ENCODE measurements at places on chromosomes 11 and 22.

GRCh38 chr11:1310318-1310687 is 871 bp upstream of the TOLLIP start:
- no peak for DNase-seq

DNA sequence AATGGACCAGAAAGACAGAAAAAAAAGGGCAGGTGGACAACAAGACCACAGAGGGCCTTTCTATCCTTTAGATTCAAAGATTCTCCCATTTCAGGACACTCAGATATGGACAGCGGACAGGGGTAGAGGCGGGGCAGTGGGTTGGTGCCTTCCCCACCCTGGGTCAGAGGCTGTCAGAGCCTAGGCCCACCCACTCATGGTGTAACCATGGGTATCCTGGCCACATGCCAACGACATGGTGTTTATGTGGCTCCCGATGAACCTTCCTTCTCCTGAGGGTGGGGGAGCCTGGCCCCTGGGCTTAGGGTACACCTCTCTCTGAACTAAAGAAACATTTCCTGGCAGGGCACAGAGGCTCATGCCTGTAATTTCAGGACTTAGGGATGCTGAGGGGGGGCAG is 14.3 kb upstream of the P2RY2 start:
- no peak for DNase-seq

- peak; percentile 58 for DNase-seq
Measured at GRCh38 chr11:43508511-43508918, 149.8 kb downstream of the TTC17 start.

DNA sequence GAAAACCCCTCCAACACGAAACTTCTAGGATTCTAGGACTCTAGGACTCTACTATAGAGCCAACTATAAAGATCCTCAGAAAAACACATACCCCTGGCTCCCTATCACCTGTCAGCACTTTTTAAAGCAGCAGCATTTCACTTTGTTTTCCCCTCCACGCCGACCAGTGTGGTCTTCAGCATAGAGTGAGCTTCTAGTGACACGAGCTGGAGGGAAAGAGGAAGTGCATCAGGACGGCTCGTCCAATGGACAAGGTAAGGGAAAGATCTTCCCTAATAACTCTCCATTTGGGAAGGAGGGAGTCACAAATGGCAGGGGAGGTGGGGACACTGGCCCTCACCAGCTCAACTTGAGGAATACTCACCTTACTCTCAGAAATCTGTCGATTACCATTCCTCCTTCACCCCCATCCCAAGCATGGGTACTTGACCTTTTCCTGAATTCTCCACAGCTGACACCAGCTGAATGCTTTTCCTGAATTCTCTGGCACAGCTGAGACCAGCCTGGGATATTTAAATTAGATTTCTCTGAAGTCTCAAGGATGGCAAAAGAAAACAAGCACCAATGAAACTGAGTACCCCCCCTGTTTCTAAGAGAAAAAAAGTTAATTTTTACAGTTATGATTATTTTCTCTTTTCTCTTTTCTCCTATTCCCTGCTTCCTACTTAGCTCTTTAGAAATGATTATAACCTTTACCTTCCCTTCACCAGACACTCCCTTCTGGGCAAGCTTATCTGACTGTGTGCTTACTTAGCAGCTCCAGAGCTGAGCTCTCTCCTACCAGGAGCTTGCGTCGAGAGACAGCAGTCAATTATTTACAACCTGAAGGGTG is 33.3 kb upstream of the NNMT start:
- DNase-seq, result peak; percentile 36

GRCh38 chr11:8440649-8441048 is 153.4 kb downstream of the STK33 start:
- DNase-seq, result no peak

DNA sequence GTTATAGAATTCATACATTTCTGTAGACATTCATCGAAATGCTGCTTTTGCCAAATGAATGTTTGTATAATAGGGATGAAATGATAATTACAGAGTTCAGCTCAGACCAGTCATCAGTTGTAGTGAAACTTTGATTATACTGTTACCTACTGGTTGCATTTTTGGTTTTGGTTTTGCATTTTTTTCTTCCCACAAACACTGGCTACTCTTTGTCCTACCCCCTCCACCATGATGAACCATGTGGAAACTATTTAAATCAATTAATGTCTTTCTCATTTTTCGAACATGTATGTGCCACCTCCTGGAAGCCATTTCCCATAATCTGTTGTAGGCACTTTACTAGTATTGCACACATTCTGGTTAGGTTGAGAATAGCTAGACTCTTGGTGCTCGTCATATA is 75.3 kb upstream of the MTNR1B start:
- DNase-seq, result peak; percentile 3

DNA sequence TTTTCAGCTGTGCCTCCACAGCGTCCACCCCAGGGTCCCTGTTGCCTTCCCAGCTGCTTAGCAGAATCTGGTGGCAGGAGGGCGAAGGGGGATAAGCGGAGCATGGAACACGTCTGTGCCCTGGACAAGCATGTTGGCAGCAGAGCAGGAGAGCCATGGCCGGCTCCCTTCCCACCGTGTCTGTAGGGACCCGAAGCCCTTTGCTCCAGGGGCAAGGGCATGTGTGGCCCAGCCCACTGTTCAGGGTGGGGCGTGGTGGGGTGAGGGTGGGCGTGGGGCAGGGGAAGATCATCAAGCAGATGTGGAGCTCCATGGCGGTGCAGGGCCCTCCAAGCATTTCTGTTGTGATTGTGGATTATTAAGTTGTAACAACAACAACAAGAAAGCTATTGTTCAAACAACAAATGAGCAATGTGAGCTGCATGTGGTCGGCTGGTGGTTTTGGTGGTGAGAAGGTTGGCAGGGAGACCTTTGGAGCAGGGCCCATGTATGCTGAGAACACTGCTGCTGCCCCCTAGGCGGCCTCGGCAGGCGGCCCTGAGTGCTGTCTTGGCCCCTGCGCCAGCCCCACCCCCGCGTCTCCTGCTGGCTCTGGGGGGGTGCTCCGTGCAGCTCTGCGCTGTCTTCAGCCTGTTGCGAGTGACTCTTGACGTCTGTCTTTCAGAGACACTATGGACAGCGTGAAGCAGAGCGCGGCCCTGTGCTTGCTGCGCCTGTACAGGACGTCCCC is 50.9 kb downstream of the AP2A2 start:
- DNase-seq, result no peak

GRCh38 chr11:58726737-58727414 is 4.9 kb downstream of the GLYAT start:
- no peak for DNase-seq

DNA sequence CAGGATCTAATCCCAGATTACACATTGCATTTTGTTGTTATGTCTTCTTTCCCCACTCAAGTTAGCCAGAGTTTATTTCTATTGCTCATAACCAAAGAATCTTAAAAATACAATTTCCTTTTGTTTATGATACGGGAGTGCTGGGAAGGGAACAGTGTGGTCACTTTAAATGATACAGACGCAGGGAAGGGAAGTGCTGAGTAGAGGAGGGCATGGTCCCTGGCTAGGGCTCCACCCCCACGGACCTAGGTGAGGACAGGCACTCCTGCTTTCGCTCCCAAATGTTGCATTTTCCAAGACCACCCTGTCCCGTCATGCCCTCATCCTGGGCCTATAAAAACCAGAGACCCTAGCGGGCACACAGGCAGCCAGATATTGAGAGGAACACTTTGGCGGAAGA is 30.6 kb upstream of the NARS2 start:
- no peak for DNase-seq

DNA sequence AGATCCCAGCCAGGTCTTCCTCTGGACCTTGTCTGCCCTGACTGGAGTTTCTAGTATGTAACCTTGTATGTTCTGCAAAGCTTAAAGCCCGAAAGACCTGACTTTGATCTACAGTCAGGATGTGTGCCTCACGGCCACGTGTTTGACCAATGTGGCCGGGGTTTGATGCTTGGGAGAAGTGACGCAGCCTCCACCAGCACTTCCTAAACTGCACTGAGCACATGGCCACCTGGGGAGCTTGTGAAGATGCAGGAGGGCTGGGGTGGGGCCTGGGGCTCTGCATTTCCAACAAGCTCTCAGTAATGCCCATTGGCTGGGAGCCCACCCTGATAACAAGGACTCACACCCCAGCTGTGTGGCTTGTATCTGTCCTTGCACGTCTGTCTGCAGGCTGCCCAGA is 53.2 kb downstream of the NAT10 start:
- no peak for DNase-seq

DNA sequence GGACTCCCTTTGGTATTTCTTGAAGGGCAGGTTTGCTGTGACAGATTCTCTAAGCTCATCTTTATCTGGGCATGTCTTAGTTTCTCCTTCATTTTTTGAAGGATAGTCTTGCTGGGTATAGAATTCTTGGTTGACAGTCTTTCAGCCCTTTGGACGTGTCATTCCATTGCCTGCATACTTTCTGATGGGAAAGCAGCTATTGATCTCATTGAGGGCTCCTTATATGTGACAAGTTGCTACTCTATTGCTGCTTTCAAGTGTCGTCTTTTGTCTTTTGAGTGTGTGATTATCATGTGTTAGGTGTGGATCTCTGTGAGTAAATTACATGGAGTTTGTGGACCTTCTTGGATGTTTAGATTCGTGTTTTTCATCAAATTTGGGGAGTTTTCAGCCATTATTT is 21.9 kb downstream of the IGHMBP2 start:
- no peak for DNase-seq

- DNase-seq, result no peak
Measured at GRCh38 chr11:100963375-100963774, 166.2 kb downstream of the PGR start.

DNA sequence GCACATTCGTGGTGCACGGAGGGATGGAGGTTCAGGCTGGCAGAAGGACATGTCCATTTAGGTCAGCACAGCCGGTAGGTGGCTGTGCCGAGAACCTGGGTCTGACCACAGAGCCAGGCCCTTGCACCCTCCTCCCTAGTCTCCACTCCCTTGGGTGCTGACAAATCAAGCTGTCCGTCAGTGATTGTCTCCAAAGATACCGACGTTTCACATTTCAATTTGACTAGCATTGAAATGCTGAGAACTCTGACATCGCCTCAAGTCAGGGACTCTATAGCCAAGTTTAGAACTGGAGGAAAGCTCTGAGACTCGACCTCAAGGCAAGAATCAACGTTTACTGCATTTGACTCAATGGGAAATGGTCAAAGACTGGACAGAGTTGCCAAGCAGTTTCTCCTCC is 1321.1 kb downstream of the TBC1D22A start:
- no peak for DNase-seq

GRCh38 chr11:6452219-6452618 is 11.4 kb upstream of the HPX start:
- no peak for DNase-seq

DNA sequence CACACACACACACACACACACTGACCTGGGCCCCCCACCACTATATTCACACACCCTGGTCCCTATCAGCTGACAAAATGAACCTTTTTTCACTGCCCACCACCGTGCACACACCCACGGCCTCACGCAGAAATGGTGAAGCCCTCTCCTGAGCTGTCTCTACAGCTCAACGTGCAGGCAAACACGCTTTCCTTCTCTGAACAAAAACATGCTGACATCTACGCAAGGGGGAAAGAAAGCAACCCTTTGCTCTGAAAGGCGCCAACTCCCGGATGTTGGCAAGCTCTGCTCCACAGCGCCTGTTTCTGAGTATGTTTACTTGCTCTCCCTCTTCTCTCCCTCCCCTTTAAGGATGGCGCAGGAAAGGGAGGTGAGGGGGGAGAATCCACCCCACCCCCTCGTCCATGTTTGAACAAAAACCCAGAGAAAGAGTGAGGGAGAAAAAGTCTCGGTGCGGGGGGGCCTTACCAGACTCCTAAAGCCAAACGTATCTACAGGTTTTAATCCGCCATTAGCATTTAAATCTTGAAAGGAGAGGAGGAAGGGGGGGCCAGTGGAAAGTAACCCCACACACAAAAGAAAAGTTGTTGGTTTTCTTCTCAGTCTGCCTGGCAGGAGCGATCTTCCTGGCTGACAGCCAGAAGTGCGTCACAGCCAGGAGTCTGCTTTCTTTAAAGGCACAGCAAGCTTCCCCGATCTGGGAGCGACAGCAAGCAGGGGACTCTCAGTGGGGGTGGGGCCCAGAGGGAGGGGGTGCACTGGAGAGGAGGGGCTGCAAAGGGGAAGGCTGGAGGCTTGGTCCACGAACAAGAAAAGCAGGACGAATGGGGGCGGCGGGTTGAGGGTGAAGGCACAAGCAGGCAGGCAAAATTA is 39.6 kb downstream of the NUMA1 start:
- DNase-seq, result peak; percentile 88

DNA sequence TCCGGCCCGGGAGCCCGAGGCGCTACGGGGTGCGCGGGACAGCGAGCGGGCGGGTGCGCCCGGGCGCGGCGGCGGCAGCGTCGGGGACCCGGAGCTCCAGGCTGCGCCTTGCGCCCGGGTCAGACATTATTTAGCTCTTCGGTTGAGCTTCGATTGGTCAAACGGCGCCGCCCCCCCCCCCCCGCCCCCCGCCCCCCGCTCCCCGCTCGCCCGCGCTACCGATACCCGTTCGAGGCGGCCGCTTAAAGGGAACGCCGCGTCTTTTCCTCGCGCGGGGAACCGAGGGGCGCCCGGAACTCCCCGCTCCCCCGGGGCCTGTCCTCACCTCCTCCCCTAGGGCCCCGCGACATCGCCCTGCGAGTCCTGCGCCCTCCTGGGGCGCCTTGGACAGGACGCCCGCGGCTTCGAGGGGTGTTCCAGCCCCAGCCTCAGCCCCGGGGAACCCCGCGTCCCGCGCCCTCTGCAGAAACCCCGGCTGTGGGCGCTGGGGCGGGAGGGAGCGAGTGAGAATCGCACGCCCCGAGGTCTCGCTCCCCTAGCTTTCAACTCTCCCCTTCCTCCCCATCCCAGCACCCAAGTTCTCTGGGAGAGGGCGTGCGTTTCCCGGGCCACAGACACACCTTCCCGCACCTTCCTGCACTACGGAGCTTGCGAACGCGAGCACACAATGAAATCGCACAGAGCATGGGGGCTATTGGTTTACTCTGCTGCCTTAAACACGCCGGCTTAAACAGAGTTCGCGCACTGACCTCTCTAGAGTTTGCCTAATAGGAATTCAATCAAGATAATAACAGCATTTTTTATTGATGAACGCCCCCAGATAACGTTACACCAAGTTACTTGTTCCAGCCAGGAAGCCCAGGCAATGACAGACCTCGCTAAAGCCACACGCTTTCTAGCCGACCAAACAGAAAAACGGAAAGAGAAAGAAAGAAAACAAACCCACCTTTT is at the start of gene BDNF:
Gene BDNF (minus strand): TSS at position 105 of the 951 bp plus-strand sequence. CDS start 41,891 bp downstream, outside the sequence.
- DNase-seq, result peak; percentile 36

Data from HFFc6 (cell line).